Stimulated activated CD4-positive, alpha-beta T cell treated with anti-CD3 and anti-CD28 coated beads, Interleukin-15, amount 100 ng/mL, for 48 hours (primary cell): ENCODE measurements at places on chromosomes 7 and 10.

DNA sequence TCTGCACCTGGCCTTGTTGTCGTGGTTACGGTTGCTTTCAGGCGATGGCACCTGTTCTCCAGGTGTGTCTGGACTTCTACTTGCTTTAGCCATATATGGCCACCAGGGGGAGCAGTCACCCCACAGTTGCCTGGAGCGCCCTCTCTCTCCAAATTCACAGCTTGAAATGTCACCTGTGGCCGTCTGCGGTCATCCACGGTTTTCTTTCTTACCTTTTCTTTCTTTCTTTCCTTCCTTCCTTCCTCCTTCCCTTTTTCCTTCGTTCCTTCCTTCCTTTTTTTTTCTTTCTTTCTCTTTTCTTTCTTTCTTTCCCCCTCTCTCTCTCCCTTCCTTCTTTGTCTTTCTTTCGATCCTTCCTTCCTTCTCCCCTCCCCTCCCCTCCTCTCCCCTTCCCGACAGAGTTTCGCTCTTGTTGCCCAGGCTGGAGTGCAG is 150.5 kb upstream of the VKORC1L1 start:
- DNase-seq: peak; percentile 24

DNA sequence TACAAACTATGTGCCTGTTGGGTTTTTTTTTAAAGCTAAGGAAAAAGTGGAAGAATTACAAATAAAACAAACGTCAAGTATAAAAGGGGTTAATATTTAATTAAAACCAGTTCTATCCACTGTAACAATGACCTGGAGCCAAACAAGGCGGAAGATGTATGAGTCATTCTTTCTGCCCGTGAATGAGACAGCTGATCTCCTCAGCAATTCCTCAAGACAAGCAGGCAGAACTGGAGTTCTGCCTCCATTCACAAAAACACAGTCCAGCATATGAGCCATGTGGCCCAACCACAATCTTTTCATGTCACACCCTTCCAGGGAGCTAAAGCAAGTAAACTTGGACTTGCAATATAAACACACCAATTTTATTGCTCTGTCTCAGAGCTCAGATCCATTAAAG is 8.4 kb downstream of the ETV1 start:
- no peak for DNase-seq

DNA sequence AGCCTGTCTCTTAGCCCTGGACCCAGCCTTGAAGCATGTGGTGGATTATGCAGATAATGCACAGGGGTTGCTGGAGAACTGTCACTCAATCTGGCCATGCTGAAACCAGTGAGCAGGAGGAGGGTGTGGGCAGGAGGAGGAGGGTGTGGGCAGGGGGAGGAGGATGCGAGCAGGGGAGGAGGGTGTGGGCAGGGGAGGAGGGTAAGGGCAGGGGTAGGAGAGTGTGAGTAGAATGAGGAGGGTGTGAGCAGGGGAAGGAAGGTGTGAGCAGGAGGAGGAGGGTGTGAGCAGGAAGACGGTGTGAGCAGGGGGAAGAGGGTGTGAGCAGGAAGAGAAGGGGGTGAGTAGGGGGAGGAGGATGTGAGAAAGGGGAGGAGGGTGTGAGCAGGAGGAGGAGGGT is 18.8 kb downstream of the CAMK2B start:
- DNase-seq: no peak

- DNase-seq: no peak
Observed at GRCh38 chr10:108848046-108848445, 1075.3 kb downstream of the XPNPEP1 start.

GRCh38 chr10:100446130-100446761 is 16.6 kb upstream of the WNT8B start:
- DNase-seq: no peak

DNA sequence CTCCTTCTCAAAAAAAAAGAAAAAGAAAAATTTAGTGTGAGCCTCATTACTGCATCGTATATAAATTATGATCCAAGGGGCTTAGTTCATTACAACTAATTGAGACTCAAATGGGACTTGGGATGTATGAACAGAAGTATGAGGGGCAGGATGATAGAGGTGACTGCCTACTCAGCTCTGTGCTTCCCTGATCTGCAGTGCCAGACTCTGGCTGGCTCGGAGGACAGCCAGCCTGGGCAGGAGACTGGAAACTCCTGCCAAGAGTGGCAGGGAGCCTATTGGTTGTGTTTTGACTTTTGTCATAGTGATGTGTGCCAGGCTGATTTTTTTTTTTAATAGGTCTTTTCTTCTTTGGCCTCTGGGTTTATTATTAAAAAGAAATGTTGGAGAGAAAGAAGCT is 73.8 kb upstream of the GTF2IRD1 start:
- DNase-seq: no peak

DNA sequence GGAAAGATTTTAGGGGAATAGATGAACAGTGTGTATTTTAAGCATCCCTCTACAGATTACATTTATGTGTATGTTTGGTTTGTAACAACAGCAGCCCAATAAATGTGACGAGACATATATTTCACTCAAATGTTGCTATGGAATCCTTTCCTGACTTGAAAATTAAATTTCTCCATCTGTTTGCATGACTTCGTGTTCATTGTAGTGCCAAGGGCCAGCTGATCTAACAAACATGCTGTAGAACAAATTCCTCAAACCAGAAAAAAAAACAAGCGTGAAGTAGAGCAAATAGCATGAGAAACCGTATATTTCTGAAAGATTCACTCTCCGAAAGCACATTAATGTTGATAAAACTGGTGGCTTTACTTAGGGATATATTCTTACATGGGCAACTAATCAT is 87.8 kb downstream of the NRCAM start:
- no peak for DNase-seq

DNA sequence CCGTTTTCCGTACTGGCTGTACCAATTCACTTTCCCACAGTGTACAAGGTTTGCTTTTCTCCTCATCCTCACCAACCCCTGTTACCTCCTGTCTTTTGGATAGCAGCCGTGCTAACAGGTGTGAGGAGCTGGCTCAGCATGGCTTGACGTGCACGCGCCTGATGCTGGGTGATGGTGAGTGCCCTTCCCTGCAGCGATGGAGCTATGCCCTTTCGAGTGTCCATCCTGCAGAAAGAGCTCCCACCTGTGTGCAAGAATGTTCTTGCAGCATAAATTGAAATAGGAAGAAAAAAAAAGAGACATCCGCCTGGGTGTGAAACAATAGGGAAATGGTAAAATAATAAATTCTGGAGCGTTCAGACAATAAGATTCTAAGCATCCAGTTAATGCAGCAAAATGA is 9.5 kb upstream of the UBE3C start:
- DNase-seq: no peak

DNA sequence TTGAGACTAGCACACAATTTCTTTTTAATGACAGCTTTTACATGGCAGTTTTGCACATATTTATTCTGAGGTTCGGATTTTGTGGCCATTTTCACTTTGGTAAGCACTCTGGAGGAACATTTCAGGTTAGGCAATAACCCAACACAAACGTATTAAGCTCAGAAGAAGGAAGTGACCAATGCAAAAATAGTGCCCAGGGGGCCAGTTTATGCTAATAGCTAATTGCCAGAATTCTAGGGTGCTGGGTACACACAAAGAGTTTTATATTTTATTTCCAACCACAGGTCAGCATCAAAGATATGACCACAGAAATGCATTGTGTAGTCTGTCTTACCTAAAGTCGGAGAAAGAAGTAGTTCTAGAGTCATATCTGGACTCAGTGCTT is 8.4 kb upstream of the AGR2 start:
- no peak for DNase-seq

DNA sequence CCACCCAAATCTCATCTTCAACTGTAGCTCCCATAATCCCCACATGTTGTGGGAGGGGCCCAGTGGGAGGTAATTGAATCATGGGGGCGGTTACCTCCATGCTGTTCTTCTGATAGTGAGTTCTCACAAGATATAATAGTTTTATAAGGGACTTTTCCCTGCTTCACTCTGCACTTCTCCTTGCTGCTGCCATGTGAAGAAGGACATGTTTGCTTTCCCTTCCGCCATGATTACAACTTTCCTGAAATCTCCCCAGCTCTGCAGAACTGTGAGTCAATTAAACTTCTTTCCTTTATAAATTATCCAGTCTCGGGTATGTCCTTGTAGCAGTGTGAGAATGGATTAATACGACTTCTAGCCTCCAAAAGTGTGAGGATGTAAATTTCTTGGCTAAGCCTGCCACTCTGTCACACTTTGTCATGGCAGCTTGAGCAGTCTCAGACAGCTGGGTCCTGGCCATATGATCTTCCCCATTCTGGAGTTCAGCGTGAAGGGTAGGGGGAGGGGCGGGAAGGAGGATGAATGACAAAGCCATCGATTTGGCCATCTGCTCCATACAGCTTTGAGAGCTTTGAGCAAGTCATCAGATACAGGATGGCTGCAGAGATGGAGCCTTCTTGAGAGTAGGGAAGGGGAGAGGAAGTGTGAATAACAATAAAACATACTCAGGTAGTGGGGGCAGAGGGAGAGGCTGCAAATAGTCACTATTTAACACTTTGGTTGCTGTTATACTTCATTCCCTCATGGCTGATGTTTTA is 19.1 kb upstream of the INPP5F start:
- DNase-seq: no peak
